AG08396 (cell line): ENCODE measurements at places on chromosomes 16 and 17.
A peak's percentile ranks its signal among the peaks of the same experiment; 100 is the strongest.

DNA sequence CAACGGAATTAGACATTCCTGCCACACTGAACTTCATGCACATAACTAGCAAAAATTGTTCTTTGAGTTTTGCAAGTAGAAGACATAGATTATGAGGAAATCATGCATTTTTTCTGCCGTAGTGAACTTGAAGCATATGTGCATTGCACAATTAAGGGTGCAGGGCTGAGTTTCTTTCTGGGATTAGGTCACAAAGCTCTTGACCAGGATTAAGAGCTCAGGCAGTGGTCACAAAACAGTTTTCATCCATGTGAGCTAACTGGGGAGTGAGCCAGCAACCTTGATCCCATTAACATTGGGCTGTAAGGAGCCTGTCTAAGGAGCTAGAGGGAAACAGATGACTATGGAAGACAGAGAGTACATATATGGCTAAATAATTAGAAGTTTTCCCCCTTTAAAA is 143.7 kb downstream of the PMP22 start:
- no peak for DNase-seq

DNA sequence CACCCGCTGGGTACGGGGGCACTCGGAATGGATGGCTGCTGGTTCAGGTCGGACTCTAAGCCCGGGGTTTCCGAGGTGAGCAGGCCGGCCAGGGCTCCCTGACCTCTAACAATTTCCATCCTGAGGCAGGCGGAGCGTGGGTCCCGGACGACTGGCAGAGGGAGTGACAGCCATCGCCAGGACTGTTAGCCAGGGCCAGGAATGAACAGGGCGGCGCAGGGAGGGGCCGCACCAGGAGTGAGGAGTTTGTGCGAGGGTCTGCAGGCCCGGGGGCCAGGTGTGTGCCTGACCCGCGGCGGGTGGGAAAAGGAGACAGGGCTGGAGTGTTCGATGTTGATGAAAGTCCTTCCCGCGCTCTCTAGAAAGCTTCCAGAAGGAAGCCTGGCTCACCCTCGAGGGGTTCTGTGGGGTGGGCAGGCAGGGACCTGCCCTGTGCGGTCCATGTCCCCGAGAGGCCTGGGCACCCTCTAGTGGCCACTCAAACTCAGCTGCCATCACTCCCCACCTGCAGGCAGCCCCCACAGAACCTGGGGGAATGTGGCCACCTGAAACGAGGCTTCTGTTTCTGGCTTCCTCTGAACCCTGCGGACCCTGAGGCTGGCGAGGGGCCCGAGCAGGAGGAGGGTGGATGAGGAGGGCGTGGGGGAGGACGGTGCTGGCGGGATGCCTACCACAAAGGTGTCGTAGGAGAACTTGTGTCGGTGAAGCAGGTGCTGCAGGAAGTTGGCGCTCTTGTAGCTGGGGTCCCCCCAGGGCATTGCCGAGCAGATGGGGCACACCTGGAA is 8.2 kb downstream of the RNF166 start:
- no peak for DNase-seq

GRCh38 chr17:17922070-17922614 is 50.1 kb downstream of the TOM1L2 start:
- no peak for DNase-seq

GRCh38 chr16:72502594-72503005 is 330.6 kb upstream of the PMFBP1 start:
- DNase-seq = no peak

DNA sequence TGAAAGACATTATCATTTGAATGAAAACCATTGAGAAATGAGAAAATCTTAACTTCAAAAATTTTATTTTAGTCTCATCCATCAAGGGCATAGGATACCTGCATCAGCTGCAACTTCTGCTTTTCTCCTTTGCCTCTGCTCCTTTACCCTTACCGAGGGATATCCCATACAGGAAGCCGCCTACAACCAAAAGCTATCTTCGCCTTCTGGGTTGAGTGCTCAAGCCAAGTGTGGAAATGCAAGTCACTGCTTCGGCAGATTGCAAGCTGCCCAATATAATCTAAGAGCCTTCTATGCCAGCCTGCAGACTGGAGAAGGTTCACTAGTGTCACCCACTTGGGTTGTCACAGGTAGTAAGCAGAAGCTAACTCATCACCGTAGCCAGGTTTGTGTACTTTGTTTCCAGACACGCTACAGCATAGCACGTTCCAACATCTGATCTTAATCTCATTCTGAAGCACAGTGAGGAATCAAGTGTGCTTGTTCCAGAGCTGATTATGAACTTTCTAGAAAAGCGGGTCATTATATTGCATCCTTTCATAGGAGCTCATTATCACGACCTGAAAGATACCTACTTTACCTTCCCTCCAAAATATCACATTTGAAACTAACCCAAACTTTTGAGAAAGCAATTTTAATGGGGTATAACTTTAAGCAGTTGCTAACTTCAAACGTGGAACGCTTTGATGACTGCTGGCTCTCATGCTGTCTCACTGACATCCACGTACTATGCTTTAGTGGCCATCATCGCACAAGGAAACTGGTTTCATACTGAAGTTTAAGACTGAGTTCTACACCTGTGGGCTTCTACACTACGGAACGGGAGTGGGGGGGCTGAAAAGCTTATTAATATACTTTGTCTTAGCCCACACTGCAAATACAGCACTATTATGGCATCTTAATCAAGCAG is 8.0 kb upstream of the UNK start:
- DNase-seq = no peak

- no peak for DNase-seq
Measured at GRCh38 chr17:45847101-45847500, 2.4 kb downstream of the SPPL2C start.

DNA sequence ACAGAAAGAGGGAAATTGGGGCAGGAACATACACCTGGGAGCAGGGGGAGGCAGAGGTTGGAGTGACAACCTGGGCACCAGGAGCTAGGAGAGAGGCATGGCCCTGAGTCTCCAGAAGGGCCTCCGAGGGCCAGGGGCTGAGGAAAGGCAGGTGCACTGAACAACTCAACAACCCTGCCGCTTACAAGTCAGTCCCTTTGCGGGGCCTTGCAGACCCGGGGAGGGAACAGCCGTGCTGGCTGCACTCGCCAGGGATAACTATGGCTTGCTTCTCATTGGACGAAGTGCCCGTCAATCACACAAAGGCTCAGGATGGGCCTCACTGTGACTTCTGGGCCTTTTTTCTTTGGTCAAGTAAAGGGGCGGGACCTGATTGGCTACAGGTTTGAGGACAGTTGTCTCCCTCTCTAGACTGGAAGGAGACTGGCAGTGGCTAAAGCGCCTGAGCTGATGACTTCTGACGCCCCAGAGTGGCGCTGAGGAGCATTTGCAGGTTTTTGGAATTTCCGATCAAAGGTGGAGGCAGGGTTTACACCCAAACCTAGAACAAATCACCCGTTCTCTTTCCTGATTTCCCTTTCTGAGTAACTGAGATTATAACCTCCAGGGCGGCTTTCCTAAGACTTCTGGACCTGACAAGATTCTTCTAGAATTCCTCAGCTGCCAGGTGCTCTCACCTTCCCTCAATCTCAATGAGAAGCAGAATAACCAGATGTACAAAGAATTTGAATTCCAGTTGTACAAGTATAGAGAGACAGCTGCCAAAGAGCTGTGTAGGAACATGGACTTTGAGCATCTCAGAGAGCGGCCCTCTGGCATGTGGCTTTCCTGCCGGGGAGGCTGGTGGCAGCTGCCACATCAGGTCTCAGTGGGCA is 27.6 kb upstream of the ST6GALNAC2 start:
- no peak for DNase-seq

DNA sequence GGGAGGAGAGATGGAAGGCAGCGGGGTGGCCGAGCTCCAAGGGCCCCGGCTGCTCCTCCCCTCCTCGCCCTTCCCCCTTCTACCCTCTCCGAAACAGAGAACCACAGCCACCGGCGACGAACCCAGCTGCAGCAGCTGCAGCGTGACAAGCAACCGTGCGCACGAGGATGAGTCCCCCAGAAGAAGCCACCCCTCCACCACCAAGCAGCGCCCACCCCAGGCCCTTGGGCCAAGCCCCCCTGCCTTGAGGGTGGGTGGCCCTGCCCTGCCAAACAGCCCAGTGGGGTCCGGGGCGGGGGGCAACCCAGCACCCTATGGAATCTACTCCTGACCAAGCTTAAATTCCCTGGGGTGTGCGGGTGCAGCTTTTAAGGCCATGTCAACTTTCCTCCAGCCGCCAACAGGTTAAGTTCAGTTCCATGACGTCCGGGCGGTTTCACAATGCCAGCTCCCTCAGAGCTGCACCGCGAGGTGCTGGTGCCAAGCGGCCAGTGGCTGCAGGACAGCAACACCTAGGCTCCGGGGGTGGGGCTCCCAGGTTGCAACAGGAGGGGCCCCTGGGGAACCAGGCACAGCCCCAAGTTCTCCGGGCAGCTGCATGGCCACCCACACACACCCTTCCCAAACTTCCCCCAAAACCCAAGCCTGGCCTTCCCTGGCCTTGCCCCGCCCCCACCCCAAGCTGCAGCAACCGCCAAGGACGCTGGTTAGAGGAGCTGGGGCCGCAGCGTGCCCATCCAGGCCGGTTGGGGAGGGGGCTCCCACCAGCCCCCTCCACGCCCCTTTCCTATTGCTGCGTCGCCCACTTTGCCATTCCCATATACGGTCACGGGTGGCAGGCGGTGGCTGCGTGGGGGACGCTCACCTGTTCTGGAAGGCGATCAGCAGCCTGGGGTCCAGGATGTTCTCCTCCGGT is 2.0 kb downstream of the CBX4 start:
- DNase-seq = peak; percentile 75

GRCh38 chr16:11360641-11361373 is 15.5 kb downstream of the RMI2 start:
- no peak for DNase-seq
